ENCODE measurements at places on chromosomes 12 and 14.
A peak's percentile ranks its signal among the peaks of the same experiment; 100 is the strongest.

DNA sequence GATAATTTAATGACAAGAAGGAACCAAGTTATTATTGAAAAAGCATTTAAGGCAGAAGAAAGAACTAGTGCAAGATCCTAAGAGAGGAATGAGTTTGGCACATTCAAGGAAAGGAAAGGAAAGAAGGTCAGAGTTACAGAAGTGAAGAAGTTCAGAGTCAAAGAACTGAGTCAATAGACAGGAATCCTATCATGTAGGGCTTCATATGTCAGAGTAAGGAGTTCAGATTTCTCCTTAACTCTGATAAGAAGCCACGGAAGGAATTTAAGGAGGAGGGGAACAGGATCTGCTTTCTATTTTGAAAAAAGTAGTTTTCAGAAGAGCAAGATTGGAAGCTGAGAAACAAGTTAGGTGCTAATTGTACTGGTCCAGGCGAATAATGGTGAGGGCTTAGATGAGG is 223.1 kb upstream of the FOXN3 start:
- DNase-seq, result no peak

- no peak for DNase-seq
Observed at GRCh38 chr14:101895256-101895655, 69.1 kb upstream of the DYNC1H1 start.

DNA sequence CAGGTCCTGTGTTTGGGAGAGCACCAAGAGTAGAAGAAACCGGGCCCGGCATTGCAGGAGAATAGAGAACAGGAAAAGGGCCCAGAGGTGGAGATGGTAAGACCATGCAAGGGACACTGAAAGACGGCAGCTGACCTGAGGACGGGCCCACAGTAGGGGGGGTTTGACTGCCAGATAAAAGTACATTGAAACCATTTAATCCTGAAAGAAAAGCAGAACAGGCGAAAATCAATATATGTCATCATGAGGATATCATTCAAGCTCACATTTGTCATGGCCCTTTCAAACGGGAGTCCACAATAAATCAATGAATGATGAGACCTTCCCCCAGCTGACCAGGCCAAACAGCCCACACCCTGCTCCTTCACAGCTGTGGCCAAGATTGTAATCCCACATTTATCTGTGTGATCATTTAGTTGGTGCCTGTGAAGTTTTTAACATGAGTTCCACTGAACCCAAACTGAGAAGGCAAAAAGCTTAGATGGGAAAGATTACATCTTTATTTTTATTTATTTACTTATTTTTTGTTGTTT is 39.5 kb downstream of the E2F7 start:
- DNase-seq, result no peak

GRCh38 chr12:74732826-74733225 is 195.2 kb downstream of the ATXN7L3B start:
- no peak for DNase-seq

DNA sequence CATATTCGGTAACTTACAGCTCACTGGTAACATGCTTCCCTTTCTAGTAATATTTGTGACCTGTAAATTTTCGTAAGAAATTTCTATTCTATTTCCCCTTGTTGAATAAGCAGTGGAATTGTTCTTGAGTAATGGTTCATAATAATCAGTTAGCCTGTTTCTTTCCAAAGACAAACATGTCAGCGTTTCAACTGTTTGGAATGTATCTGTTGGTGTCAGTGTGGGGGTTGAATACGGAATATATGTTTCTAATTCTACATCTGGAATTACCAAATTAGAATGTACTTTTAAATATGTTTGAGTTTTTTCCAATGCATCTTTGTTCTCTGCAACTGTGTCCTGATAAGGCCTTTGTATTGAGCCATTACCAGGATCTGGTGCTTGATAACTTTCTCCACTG is 2.0 kb downstream of the BBS10 start:
- no peak for DNase-seq

- no peak for DNase-seq
Observed at GRCh38 chr12:76010732-76011458, 20.7 kb downstream of the PHLDA1 start.

DNA sequence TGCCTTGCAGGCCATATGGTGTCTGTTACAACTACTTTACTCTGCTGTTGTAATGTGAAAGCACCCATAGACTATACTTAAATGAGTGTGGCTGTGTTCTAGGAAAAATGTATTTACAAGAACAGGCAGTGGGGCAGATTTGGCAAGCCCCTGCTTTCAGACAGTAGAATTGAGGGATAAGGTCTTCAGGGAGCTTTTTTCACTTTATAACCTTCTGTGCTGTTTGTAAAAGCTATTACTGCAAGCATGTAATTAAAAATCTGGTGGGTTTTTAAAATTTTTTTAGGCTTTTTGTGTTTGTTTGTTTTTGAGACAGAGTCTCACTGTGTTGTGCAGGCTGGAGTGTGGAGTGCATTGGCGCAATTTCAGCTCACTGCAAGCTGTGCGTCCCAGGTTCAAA is 73.9 kb downstream of the VEZT start:
- no peak for DNase-seq

DNA sequence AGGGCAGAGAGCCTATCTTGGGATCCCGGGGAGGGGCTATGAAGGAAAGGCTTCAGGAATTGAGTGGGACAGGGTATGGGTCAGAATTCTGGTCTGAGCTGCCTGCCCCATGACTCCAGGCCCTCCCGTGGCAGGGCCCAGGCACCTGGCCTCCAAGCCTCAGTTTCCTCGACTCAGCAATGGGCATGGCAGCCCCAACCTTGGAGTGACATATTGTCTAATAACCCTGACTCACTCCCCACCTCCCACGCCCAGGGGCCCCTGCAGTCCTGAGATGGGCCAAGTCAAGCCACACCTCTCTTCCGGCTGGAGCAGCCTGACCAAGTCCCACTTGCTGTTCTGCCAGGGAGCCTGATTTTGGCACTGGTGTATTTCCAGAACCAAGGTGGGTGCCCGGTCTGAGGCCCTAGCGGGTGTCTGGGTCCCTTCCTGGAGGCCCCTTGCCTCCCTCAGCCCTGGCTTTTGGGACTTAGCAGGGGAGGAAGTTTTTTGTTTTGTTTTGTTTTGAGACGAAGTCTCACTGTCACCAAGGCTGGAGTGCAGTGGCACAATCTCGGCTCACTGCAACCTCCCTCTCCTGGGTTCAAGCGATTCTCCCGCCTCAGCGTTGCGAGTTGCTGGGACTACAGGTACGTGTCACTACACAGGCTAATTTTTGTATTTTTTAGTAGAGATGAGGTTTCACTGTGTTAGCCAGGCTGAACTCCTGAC is 40.3 kb upstream of the RCOR1 start:
- DNase-seq, result no peak

DNA sequence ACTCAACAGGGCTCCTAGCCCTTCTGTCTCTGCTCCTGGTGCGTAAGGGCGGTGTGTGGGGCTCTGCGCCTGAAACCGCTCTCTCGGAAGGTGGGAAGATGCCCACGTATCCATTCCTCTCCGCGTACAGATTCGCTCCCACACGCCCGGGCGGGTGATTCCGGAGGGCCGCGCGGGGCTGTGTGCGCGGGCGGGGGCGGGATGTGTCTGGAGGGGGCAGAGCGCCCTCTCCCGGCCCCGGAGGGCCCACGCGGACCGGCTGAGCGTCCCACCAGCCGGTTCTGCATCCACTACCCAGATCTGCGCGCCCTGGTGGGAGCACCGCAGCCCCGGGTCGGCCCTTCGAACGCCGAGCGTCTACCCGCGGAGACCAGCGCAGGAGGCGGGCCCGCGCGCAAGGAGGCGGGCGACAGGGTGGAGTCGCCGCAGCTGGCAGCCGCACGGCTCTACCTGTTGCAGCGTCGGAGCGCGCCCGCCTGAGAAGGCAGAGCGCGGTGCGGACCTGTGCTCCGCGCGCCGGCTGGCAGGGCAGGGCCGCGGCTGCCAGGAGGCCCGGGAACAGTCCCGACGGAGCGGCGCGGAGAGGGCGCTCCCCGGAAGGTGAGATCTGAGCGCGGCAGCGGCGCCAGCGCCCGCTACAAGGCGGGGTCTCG is 1.4 kb upstream of the KCNK13 start:
- peak; percentile 85 for DNase-seq

- no peak for DNase-seq
Observed at GRCh38 chr12:114555451-114555850, 128.5 kb downstream of the TBX3 start.

- DNase-seq, result no peak
Observed at GRCh38 chr12:90280564-90281058, 572.0 kb upstream of the ATP2B1 start.

DNA sequence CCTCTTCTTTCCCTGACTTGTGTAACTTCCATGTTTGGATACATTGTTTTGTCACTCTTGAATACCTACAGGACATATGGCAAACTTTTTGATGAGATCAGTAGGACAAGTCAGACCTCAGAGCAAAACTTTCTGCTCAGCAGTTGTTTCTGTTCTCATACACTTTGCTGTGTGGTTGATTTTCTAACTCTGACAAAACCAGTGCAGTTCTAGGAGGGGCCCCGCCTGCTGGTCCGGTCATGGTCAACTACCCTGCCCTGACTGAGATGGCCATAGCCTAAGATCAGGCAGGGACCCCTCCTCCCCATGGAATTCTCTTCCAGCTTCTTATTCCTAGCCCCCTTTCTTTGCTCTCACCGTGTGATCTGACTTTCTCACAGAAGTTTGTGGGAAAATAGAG is 92.8 kb downstream of the OTOGL start:
- DNase-seq, result no peak

- DNase-seq, result no peak
Observed at GRCh38 chr12:111942557-111942956, 70.4 kb downstream of the TMEM116 start.

- DNase-seq, result no peak
Observed at GRCh38 chr12:123061441-123062205, 81.1 kb downstream of the ARL6IP4 start.

GRCh38 chr12:59886131-59886733 is 290.4 kb downstream of the SLC16A7 start:
- DNase-seq, result no peak

GRCh38 chr12:131061041-131061806 is 107.5 kb downstream of the ADGRD1 start:
- DNase-seq, result peak; percentile 34

DNA sequence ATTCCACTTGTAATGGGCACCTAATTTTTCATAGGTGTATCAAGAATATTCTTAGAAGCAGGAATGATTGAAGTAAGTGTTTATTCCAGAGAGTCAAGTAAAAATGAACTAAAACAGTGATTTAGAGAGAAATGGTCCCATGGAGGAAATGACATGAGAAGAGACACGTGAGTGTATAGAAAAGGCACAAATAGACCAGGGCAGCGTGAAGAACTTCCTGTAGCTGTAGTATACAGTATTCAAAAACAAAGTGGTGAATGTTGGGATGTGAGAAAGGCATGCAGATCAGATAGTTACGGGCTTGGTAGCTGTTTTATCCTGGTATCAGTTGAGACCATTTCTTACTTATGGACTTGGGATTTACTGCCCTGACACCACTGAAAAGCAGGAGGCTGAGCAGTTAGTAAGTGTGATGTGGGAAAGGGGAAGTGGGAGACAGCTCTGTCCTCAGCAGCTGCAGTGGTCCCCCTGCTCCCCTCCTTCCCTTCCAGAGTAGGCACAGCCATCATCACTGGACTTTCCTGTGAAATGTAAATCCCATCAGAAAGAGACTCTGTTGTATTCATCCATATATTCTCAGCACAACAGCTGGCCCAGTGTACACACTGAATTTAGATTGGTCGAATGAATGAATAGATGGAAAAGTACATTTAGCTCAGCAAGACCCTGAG is 16.8 kb upstream of the TESPA1 start:
- no peak for DNase-seq

DNA sequence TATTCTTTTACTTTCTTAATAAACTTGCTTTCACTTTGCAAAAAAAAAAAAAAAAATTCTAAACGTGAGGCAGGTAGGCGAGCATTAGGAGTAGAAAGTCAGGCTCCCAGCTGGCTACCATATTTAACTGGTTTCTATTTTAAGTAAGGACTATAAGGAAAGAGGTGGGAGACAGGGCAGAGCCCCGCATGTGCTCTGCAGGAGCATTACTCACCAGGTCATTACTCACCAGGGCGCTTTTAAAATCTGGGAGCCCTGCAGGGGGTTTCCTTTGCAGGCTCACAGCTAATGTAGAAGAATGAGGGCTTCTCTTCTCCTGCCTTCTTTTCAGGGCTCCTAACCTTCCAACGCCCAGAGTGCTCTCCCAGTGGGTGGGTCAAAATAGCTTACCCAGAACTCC is 14.0 kb upstream of the DPF3 start:
- no peak for DNase-seq

GRCh38 chr12:75528692-75529091 is 17.3 kb upstream of the KRR1 start:
- no peak for DNase-seq

GRCh38 chr12:55797550-55797949 is 20.0 kb downstream of the SARNP start:
- DNase-seq, result no peak

DNA sequence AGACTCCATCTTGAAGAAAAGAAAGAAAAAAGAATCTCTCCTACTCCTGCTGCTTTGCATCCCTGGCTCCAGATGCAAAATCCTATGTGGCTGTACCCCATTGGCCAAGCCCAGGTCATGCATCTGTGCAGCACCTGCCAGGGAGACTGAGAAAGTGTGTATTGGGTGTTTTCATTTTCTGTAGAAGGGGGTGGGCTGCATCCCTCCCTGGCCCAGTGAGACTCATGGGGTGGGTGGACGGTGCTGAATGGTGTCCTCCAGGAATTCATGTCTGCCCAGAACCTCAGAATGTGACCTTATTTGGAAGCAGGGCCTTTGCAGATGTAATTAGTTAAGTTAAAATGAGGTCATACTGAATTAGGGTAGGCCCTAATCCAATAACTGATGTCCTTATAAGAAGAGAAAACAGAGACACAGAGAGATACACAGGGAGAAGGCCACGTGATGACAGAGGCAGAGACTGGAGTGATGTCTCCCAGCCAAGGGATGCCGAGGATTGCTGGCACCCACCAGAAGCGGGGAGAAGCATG is 23.2 kb downstream of the MOAP1 start:
- DNase-seq, result no peak

GRCh38 chr12:57657744-57658143 is 24.7 kb upstream of the B4GALNT1 start:
- DNase-seq, result no peak

GRCh38 chr12:13376610-13377373 is 180.3 kb downstream of the EMP1 start:
- no peak for DNase-seq

DNA sequence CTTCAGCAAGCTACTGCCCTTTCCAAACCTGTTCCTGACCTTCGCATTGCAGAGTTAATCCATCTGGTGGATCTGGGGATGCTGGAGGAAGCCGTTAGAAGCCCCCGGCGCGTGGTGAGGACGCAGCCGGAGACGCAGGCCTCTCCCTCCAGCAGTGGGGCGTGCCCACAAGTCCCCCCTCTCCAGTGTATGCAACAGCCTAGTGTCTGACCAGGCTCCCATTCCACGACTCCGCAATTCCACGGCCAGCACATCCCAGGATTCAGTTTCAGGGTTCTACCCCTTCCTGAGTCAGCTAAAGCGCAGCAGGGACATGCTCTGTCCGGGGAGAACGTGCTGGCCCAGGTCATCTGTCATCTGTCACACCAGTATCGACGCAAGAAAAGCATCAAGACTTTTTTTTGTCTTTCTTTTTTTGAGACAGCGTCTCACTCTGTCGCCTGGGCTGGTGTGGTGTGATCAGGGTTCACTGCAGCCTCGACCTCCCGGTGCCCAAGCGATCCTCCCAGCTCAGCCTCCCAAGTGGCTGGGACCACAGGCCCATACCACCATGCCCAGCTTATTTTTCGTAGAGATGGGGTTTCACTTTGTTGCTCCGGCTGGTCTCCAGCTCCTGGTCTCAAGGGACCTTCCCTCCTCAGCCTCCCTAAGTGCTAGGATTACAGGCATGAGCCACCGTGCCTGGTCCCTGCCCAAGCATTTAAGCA is 8.0 kb upstream of the DYNC1H1 start:
- no peak for DNase-seq
